Activated CD4-positive, CD25-positive, alpha-beta regulatory T cell (primary cell): ENCODE measurements at places on chromosomes 6 and 20.

DNA sequence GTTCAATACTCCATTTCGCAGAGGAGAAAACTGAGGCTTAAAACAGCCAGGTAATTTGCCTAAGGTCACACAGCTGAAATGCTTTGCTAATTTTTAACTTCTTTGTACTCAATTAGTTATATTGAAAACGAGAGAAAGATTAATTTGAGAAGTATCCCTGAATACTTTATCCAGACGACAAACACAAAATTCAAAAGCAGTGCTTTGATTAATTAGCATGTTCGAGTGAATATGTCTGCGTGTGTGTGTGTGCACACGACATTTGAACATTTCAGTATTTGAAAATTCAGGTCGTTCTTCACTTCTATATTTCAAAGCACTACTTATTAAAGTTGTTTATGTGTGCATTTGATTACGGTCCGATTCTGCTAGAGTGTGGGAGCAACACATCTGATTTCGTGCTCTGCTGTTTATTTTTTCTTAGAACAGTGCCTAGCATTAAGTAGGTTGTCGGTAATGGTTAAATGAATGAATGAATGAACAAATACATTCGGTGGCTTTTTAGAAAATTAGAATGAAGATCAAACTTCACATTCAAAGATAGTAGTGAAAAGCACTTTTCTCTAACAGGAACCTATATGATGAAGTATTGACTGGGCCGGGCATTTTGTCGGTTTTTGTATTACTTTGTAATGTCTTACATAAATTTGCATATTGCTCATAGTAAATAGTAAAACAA is 36.9 kb upstream of the SYNCRIP start:
- no peak for DNase-seq

DNA sequence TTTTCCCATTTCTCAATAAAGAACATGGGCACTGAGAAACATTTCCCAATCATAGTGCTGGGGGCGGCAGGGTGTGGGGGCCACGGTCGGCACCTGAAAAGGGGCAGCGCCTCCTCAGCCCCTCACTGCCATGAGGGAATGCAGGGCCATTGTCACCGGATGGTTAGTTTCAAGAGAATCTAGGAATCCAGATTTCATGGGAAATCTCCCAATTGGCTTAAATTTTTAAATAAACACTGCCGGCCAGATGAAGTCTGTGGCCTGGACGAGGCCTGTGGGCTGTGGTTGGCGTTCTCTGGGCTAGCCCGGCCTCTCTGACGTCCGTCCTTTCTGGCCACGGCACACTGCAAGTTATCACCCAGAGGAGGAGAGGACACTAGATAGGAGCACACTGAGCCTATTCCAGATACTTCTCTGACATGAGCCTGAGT is 25.6 kb downstream of the MANBAL start:
- DNase-seq, result no peak

DNA sequence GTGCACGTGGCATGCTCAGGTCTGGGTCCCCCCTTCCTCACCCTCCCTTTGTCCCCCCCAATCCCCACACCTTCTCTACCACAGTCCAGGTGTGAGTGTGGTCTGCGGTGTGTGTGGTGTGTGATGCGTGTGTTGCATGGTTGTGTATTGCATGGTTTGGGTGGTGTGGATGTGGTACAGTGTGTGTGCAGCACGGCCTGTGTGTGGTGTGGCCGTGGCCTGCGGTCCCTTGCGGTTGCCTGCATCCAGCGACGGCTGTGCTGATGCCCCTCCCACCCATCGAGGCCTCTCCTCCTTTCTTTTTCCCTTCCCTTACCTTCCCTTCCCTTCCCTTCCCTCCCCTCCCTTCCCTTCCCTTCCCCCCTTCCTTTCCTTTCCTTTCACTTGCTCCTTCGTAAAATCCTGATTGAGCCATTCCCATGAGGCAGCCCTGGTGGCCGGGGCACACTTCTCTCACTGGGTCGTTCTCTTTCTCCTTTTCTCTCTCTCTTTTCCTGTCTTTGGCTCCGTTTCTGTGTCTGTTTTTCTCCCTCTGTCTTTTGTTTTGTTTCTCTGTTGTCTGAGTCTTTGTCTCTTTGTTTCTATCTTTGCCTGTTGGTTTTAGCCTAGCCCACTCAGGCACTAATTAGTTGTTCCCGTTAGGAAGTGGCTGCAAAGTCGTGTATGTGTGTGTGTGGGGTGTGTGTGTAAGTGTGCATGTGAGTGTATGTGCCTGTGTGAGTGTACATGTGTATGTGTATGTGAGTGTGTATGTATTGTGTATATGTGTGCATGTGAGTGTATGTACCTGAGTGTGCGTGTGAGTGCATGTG is 65.7 kb downstream of the SRC start:
- no peak for DNase-seq

DNA sequence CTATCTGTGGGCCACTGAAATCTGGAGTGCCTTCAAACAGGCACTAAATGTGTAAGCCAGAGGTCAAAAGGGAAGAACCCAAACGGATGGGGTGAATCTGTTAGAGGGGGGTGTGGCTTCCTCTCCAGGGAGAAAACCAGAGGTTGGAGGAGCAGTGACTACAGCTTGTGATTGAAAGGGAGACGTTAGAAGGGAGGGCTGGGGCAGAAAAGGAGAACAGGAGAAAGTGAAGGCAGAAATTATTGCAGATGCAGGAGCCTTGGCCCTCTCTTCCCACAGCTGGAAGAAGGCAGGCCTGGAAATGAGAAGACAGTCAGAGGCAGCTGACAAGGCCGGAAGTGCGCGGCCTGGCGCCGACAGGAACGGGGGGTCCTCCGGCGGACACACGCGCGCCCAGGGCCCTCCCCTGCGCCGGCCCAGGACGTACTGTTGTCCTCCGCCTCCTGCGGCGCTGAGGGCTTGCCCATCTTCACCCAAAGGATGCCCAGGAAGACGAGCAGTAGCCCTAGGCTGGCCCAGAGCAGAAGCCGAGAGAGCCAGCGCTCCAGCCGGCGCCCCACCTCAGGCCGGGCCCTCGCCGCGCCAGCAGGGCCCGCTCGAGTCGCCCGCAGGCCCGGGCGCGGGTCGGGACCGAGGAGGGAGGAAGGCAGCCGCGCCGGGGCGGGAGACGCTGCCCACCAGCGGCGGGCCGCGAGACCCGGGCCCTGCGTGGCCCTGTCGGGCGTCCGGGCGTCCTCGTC is 806 bp downstream of the LEMD2 start:
- DNase-seq, result peak; percentile 16

GRCh38 chr20:63473555-63474449 is 1.3 kb upstream of the KCNQ2 start:
- no peak for DNase-seq

GRCh38 chr6:140766999-140767398 is 1365.7 kb upstream of the GJE1 start:
- no peak for DNase-seq

GRCh38 chr20:6282642-6283041 is 159.8 kb upstream of the FERMT1 start:
- no peak for DNase-seq

- DNase-seq, result no peak
These were observed 70.5 kb downstream of the RREB1 start for GRCh38 chr6:7178280-7178679.

DNA sequence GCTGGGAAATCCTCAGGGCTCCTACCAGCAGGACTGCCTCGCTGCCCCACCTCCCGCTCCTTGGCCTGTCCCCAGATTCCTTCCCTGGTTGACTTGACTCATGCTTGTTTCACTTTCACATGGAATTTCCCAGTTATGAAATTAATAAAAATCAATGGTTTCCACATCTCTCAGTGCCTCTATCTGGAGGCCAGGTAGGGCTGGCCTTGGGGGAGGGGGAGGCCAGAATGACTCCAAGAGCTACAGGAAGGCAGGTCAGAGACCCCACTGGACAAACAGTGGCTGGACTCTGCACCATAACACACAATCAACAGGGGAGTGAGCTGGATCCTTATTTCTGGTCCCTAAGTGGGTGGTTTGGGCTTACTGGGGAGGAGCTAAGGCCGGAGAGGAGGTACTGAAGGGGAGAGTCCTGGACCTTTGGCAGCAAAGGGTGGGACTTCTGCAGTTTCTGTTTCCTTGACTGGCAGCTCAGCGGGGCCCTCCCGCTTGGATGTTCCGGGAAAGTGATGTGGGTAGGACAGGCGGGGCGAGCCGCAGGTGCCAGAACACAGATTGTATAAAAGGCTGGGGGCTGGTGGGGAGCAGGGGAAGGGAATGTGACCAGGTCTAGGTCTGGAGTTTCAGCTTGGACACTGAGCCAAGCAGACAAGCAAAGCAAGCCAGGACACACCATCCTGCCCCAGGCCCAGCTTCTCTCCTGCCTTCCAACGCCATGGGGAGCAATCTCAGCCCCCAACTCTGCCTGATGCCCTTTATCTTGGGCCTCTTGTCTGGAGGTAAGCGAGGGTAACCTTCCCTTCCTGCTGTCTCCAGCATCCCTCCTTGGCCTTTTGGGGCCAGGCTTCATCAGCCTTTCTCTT is at the start of gene CFB:
TSS of gene CFB (plus strand) at position 589 of the 863 bp plus-strand sequence. CDS start at position 716, 127 bp downstream.
- no peak for DNase-seq

DNA sequence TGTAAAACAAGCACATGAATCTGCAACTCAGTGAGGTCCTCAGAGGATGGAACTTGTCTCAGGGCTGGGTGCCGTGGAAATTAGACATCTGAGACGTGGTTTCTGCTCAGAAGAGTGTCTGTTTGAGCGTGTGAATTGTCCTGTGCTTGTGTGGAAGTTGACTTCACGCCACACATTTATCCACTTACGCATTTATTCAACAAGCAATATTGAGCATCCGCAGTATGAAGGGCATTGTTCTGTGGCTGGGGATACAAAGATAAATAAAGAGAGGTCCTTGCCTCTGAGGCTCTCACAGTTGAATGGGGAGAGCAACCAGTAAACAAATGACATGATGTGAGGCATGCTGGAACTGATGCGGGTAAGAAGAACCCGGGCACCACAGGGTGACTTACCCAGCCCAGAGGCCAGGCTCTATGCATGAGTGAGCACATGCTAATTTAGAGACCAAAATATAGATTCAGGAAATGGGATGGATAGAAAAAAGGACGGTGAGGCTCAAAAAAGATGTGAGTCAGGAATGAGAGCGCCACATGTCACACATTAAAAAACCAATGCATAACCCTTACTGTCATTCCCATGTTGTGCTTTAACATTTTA is 60.4 kb downstream of the SOBP start:
- no peak for DNase-seq

DNA sequence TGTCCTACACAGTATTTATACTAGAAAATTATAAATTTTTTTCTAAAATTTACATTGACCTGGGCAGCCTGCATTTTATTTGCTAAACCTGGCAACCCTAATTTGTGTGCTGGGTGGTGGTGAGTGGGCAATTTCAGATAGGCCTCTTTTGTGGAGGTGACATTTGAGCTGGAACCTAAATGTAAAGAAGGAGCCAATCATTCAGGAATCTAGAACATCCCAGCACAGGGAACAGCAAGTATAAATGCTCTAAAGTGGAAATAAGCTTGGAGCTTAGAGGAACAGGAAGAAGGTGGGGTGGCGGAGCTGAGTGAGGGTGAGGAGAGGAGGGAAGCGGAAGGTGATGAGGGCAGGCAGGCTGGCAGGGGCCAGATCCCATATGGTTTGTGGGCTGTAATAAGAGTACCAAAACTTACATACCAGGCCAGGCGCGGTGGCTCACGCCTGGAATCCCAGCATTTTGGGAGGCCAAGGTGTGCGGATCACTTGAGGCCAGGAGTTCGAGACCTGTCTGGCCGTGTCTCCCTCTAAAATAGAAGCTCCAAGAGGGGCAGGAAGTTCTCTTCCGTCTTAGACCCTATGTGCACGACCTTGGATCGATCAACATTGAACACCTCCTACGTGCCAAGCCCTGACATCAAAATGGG is 549 bp upstream of the CSE1L start:
- DNase-seq, result no peak

DNA sequence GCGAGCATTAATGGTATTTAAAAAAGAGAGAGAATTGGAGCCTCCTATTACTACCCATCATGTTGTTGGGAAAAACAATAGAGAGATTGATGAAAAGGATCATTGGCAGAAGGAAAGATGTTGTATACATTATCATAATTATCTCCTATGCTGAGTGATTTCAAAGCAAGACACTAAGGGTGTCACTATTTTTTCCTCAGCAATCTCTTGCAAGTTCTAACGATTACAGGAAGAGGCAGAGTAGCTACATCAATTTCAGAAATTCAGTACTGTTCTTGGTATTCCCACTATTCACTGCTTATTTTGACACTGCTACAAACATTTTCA is 891.2 kb downstream of the C6orf118 start:
- no peak for DNase-seq

- no peak for DNase-seq
These were observed 277.3 kb downstream of the CDH4 start for GRCh38 chr20:61529354-61529753.

DNA sequence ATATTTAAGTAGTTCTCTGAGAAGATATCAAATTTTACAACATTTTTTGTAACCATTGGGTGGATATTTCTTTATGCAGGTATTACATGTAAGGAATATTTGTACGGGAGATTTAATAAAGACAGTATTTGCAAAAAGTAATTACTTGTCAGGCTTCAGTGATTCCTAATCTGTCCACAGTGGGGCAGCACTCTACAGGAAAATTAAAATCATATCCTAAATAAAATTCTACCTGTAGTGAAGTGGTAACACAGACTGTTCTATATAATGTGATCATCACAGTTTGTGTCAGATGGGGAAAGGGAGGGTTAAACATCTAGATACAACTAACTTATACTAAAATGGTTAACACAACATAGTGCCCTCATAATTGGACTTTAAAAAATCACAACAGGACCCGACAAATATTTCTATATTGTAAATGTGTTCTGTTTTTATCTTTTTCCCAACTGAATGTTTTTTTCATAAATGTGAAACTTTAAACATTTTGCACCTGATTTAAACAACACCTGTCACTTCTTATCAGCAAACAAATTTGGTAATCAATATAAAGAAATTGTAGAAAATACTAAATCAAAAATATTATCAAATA is 145.6 kb upstream of the MANEA start:
- DNase-seq, result no peak

DNA sequence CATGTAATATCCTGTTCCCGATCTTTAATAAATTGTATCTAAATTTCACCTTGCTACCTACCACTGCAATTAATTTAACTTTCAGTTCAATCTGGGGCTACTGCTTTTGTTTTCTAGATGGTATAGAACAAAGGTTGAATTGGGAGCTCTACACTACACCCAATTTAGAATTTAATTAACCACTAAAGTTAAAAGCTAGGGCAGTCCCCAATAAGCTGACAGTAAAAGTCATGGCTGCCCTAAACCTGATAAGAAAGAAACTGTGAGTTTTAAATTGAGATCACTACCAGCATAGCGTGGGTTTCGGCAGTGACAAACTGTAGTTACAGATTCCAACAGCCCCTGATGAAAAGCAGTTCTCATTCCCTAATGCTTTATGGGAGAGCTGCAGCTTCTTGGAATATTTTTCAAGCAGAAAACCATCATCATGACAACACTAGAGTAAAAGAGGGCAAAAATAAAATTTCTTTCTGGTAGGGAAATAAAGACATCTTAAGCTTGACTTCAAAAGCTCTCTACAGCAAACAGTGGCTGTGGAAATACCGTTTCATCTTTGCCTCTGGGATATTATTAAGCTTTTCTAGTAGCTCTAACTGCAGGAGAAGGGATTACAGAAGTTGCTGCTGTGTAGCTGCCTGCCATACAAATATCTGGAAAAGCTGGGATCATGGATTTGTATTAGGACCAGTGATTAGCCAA is 1372.1 kb downstream of the EPHA7 start:
- no peak for DNase-seq

GRCh38 chr6:128314190-128314589 is 206.2 kb downstream of the PTPRK start:
- DNase-seq, result no peak

- no peak for DNase-seq
These were observed 20.2 kb upstream of the RREB1 start for GRCh38 chr6:7087491-7087979.

GRCh38 chr6:95660544-95660943 is 83.2 kb downstream of the MANEA start:
- no peak for DNase-seq

- DNase-seq, result no peak
These were observed 4.9 kb downstream of the TGM2 start for GRCh38 chr20:38159957-38160756.
